ENCODE measurements at places on chromosomes 11 and 22.

- peak; percentile 6 for DNase-seq
These were observed 367.6 kb downstream of the TBC1D22A start for GRCh38 chr22:47129902-47130635.

- no peak for DNase-seq
These were observed 37.7 kb downstream of the NTM start for GRCh38 chr11:131408025-131408640.

GRCh38 chr11:80822308-80822707 is 1381.5 kb upstream of the TENM4 start:
- no peak for DNase-seq

DNA sequence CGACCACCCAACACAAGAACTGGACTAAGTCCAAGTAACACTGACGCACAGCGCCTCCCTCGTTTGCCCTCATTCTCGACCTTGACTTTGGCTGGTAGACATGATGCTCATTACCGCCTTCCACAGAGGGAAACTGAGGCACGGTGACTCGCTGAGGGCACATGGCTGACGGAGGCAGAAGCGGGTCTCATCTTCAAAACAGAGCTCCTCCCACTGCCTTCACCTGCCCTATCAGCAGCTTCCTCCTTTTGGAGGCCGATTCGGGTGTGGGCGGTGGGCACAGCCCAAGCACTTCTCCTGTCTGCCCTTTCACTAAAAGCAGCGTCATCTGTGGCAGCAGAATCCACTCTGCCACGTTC is 2.0 kb upstream of the KMT5B start:
- no peak for DNase-seq

DNA sequence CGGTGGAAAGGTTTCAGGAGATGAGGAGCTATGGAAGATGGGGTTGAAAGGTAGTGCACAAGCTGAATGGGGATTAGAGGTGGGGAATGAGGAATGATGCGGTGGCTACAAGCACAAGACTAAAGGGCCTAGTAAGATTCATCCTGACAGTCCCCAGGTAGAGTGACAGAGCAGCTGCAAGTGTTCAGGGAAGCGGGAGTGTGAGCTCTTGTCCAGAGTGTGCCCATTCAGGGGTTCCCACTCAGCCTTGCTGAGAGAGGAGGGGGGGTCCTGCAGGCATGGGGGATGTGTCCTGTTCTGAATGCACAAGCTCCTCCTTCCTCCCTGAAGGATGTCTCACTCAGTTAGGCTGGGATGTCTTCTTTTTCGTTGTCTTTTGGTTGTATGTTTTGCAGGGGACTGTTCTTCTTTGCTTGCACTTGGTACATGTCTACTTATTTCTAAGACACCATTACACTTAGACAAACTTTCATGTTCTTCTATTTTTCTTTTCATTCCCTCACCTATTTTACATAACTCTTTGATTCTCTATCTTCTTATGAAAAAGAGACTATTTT is 25.8 kb upstream of the CLPB start:
- no peak for DNase-seq

GRCh38 chr11:2135648-2136201 is 3.5 kb downstream of the IGF2 start:
- peak; percentile 59 for DNase-seq

- DNase-seq, result no peak
These were observed 56.1 kb downstream of the KCNJ1 start for GRCh38 chr11:128810784-128811514.

- DNase-seq, result no peak
These were observed 42.4 kb downstream of the FCHSD2 start for GRCh38 chr11:73099512-73100266.

DNA sequence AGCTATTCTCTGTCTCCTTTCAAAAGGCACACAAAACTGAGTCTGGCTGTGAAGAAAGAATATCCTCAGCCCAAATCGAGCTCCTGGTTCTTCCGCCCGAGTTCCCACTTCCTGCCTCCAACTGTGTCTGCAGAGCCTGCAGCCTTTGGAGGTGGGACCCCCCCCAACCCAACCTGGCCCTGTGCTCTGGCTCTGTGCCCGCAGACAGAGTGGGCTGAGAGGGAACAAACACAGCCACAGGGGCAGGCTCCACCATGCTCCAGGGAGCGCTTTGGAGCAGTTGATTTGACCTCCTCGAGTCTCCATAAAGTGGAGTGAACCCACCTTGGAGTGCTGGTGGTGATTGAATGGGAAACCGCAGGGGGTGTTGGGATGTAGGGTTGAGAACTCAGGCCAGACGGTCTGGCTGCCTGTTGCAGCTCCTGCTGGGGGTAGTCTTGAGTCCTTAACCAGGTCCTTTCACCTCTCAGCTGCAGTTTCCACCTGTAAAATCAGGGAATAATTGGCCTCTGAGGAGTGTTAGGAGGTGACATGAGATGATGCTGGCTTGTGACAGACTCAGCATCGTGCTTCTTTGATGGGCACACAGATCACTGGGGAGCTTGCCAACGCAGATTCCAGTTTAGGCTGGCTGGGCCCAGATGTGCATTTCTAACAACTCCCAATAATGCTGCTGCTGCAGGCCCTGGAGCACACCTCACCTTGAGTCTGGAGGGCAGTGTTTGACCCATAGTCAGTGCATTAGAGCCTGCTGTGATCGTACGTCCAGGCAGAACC is 11.4 kb downstream of the DAGLA start:
- DNase-seq, result no peak

GRCh38 chr22:31139866-31140716 is at the start of gene PLA2G3:
PLA2G3 (minus strand) TSS chr22:31140508; CDS start chr22:31140354, 154 bp downstream.
- no peak for DNase-seq

DNA sequence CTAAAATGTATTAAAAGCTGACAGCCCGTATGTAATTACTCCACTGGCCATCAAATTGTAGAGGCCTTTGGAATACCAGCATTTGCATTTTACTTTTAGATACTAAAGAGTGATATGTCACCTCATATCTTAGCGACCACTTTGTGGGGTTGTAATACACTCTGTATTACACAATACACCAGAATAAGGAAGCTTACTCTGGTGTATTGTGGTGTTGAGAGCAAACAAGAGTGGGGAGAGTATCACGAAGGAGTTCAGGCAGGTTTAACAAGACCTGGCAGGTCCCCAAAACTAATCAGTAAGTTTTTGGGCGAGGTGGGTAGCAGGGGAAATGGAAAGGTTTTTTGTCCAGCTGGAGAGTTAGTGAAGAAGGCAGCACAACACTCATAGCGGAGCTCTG is 3.2 kb downstream of the NUP50 start:
- DNase-seq, result no peak

DNA sequence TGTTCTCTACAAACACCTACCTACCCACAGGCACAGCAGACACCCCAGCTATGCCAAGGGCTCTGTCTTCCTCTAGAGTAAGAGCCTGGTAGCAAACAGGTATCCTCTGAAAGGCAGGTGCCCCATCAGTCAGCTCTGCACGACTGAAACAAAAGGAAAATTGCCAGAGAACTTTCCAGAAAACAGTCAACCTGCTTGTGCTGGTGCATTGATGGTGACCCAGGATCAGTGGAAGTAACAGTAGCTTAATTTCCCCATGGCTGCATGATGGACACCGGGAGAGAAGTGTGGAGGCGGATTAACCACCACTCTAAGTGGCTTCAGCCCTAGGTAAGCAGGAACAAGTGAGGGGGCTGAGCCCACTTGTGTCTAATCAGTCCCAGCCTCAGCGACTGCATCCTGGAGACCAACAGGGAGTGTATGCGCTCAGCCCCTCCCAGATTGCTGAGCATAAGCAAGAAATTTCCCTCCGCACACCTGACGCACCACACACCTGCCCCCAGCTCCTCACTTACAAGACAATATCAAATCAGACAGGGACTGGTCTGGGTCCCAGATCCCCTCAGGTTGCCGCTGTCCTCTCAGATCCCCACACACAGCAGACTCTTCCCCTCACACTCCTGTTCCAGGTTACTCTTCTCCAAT is 70.7 kb upstream of the IGLL5 start:
- DNase-seq, result no peak

DNA sequence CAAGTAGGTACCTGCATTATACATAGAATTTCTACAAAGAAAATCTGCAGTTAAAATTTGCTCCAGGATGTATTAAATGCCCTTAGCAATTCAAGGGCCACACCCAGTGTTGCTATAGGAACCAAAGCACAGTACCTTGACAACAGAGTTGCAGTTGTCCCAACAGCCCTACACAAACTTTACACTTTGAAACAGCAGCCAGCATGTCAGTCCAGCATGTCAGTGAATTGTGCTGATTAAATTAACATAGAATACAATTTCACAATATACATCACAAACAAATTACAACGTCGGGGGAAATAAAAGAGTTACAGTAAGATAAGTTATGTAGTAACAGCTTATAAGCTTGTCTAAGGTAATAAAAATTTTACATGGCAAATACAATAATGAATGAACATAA is 389.2 kb downstream of the SOX6 start:
- no peak for DNase-seq

GRCh38 chr11:131909426-131910177 is 539.2 kb downstream of the NTM start:
- DNase-seq, result no peak

GRCh38 chr11:16410479-16410878 is 54.1 kb upstream of the SOX6 start:
- DNase-seq, result no peak

- no peak for DNase-seq
These were observed 303.5 kb upstream of the PDGFD start for GRCh38 chr11:104467404-104467803.

GRCh38 chr11:33889296-33889695 is 2.6 kb downstream of the LMO2 start:
- no peak for DNase-seq

DNA sequence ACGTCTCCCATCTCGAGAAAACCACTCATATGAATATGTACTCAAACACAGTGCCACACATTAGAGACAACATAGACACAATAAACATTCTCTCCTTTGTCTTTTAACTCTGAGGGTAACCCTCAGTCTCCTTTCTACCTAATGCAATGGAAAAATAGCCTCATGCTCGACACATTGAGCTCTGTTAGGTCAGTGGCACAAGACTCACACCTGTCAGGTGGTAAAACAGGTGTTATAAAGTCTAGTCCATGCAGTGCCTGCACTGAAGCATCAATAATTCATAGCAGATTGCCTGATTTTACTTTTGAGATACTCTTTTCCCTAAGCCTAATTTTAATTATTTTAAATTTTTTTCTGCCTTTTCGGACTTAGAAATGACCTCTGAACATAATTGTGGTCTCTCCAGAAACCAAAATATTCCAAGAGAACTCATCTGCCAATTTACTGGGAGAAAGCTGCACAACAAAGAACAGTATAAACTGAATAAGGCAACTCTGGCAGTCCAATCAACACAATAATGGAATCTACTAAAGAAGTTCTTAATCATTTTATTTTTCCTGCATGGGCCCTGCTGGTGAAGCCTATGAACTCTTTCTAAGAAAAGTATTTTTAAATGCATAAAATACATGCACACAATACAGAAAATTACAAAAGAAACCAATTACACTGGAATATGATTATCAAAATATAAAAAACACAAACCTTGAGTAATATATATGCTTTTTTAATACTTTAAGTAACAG is 9.9 kb downstream of the RDX start:
- no peak for DNase-seq
